Urinary bladder (tissue), 4 donors: ENCODE measurements at places on chromosomes 16 and 17.

DNA sequence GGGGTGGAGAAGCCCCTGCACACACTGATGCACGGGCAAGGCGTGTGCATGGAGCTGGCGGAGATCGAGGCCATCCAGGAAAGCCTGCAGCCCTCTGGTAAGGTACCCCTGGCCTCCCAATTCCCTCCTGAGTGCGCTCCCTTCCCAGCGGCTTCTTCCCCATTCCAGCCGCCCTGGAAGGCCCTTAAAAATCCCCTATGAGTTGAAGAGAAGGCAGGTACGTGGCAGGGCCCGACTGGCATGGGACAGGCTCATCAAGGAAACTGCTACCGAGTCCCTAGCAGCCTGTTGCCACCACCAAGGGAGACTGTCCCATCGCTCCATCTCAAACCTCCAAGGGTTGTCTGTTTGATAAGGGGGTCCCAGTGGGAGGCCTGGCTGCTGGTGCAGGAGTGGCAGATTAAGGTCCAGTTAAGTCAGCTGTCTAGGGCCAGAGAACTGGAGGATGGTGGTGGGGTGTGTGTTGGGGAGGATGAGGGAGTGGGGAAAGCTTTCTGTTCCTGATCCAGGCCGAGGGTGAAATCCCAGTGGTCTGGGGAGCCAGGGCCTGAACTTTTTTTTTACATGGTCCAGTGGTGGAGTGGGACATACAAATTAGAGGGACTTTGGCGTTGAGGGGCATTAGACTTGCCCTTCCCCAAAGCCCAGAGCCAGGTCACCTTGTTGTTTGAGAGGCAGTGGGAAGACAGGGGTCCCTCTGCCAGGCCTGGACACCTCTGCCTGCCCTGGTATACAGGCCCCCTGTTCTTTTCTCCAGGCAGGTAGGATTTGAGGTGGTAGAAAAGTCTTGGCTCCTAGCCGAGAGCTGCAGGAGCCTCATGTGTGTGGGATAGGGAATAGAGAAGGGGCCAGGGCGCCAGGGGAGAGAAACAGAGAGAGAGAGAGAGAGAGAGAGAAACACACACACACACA, 994 bp downstream of the IGFBP4 start:
- DNase-seq, result no peak

GRCh38 chr17:55311767-55312375, 47.1 kb downstream of the HLF start:
- DNase-seq, result no peak

- no peak for DNase-seq
These were observed 92.1 kb upstream of the ZNF750 start for GRCh38 chr17:82931699-82932517.

DNA sequence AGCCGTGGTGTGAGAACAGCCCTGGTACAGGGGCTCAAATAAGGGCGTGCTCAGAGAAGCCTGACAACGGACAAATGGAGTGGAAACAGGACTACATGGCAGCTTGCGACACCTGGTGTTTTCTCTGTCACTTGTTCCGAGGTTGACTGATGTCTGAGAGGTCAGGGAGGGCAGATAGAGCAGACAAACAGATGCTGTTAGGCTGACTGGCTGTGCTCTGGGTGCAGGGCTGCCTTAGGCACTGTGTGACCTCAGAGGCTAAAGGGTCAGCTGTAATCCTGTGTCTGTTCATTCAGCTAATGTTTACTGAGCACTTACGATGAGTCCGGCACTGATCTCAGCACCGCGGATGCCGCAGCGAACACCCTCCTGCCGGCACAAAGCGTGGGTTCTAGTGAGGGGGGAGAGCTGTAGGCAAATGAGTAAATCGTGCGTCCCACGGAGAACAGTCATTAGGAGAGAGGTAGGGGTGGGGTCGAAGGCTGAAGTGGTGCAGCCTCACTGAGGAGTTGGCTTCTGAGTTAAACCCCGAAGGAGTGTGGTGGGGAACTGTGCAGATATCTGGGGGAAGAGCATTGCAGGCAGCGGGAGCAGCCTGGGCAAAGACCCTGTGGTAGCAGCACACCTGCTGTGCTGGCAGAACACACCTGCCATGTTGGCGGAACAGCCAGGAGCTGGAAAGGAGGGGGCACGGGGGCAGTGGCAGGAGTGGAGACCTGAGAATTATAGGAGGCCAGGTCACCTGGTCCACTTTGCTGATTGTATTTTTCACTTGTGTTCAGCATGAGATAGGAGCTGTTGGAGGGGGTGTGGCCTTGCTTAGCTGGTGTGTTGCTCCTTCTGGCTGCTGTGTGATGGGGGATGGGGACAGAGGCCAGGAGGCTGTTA, 35.0 kb downstream of the GPT2 start:
- no peak for DNase-seq
